Activated CD8-positive, alpha-beta T cell treated with anti-CD3 and anti-CD28 coated beads, Interleukin-2, amount 10 ng/mL, durations not matched to agents 7 days and 5 days (primary cell): ENCODE measurements at places on chromosomes 3 and 15.

DNA sequence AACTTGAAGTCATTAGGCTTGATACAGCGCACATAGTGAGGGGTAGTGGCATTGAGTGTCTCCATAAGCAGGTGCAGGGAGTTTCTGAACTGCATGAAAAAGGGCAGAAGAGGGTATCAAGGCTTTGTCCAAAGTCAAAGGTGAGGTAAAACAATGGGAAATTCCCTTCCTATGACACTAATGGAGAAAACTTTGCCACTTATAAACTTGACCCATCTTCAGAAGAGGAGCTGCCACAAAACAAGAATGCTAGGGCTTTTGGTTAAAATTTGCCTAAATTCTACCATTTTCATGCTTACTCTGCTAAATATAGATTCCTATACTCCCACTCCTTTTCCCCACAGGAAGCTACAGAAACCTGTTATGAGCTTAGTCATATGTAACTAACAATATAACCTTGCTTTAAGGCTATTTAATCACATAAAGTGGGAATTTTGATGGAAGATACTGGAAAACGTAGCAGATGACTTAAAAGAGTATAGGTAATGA lies 87.5 kb upstream of the MYO5C start:
- peaks cover 32% of the 10 kb centered on the region for H3K36me3 ChIP-seq
- no peak overlapping the region for H3K27ac ChIP-seq
- no peaks in the 10 kb centered on the region for H3K27me3 ChIP-seq
- no peak for DNase-seq

DNA sequence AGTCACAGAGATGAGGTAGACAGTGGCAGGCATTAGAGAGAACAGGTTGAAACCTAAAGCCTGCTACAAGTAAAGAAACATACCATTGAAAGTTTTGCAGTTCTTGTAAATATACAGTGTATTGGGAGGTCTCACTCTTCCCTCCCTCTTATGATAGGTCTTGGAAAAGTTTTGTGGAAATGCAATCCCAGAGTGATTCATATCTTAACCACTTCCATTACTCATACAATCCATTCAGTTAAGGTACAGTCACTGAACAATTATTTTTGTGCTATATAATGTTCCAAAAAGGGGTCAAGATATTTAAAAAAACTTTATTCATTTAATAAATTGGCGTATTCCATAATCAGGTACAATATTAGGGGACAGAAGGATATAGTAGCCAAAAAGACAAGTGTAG lies 737.7 kb upstream of the ALCAM start:
- H3K27ac ChIP-seq = no peak overlapping the region
- H3K36me3 ChIP-seq = no peaks in the 10 kb centered on the region
- H3K4me1 ChIP-seq = no peaks in the 10 kb centered on the region
- H3K27me3 ChIP-seq = no peaks in the 10 kb centered on the region

GRCh38 chr15:60259469-60259868 lies 138.3 kb downstream of the ANXA2 start:
- no peak for DNase-seq
- peaks cover 28% of the 10 kb centered on the region for H3K27me3 ChIP-seq
- no peak overlapping the region for H3K4me3 ChIP-seq
- H3K4me1 ChIP-seq = peaks cover 8% of the 10 kb centered on the region

- H3K27ac ChIP-seq = no peak overlapping the region
- no peaks in the 10 kb centered on the region for H3K27me3 ChIP-seq
- no peak for DNase-seq
- peaks cover 28% of the 10 kb centered on the region for H3K36me3 ChIP-seq
- H3K4me1 ChIP-seq = no peaks in the 10 kb centered on the region
These were observed 87.0 kb upstream of the MYO5C start for GRCh38 chr15:52382647-52383046.

- H3K4me1 ChIP-seq = peaks cover 6% of the 10 kb centered on the region
- no peak for DNase-seq
- H3K27me3 ChIP-seq = no peaks in the 10 kb centered on the region
- no peaks in the 10 kb centered on the region for H3K36me3 ChIP-seq
- H3K4me3 ChIP-seq = no peak overlapping the region
- no peak overlapping the region for H3K27ac ChIP-seq
These were observed 412.9 kb downstream of the TIGIT start for GRCh38 chr3:114706591-114707232.

GRCh38 chr15:99976811-99977271 lies 243.6 kb upstream of the LYSMD4 start:
- H3K27me3 ChIP-seq = no peaks in the 10 kb centered on the region
- H3K36me3 ChIP-seq = no peaks in the 10 kb centered on the region
- no peak overlapping the region for H3K4me3 ChIP-seq
- no peak overlapping the region for H3K27ac ChIP-seq
- DNase-seq = no peak
- H3K4me1 ChIP-seq = no peaks in the 10 kb centered on the region

DNA sequence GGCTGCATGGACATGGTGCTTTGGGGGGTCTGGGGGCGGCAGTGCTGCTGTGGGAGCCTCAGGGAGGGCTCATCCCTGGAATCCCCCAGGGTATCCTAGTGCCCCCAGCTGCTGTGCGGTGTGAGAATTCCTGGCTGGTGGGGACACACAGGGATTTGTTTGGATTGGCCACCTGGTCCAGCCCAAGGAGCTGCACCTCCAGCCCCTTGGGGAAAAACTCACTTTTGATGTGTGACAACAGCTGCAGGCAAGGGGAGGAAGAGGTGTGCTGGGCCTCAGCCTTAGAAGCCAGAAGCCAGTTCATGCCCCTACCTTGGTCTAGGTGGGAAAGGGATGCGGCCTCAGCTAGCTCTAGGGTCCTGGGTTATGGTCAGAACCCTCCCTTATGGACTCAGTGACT lies 8.4 kb upstream of the COMMD4 start:
- no peak for DNase-seq
- H3K4me1 ChIP-seq = no peaks in the 10 kb centered on the region
- no peaks in the 10 kb centered on the region for H3K36me3 ChIP-seq
- H3K27me3 ChIP-seq = peaks cover 4% of the 10 kb centered on the region

- peaks cover 8% of the 10 kb centered on the region for H3K27me3 ChIP-seq
- no peak overlapping the region for H3K27ac ChIP-seq
- no peaks in the 10 kb centered on the region for H3K36me3 ChIP-seq
- no peak overlapping the region for H3K4me3 ChIP-seq
These were observed 8.5 kb downstream of the BFSP2 start for GRCh38 chr3:133408366-133408765.

- no peak overlapping the region for H3K4me3 ChIP-seq
- no peak overlapping the region for H3K27ac ChIP-seq
- peaks cover 2% of the 10 kb centered on the region for H3K4me1 ChIP-seq
- peaks cover 24% of the 10 kb centered on the region for H3K36me3 ChIP-seq
- H3K27me3 ChIP-seq = no peaks in the 10 kb centered on the region
- no peak for DNase-seq
These were observed 8.3 kb downstream of the ACKR4 start for GRCh38 chr3:132605374-132605792.

GRCh38 chr15:48925714-48926223 lies 38.0 kb downstream of the SHC4 start:
- no peak for DNase-seq
- peaks cover 32% of the 10 kb centered on the region for H3K4me1 ChIP-seq
- H3K36me3 ChIP-seq = no peaks in the 10 kb centered on the region

DNA sequence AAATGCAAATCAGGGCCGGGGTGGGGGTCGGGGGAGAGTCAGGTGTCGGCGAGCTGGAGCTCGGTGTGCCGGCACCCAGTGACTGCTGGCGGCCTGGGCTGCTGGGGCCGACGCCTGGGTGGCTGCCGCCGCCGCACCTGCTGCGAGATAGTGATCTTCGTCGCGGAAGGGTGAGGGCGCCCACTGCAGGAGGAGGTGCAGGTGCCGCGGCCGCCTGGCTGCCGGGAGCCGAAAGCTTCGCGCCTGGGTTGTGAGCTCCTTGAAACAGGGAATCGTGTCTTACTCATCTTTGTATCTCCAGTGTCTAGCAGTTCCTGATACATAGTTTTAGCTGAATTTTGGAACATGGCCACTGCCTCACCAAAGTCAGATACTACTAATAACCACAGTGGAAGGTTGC lies 64.0 kb upstream of the CPOX start:
- no peak overlapping the region for H3K27ac ChIP-seq
- no peaks in the 10 kb centered on the region for H3K36me3 ChIP-seq
- peaks cover 3% of the 10 kb centered on the region for H3K4me1 ChIP-seq
- no peak overlapping the region for H3K4me3 ChIP-seq
- DNase-seq = peak; percentile 64
- peaks cover 26% of the 10 kb centered on the region for H3K27me3 ChIP-seq

- no peak overlapping the region for H3K27ac ChIP-seq
- H3K4me1 ChIP-seq = peaks cover 35% of the 10 kb centered on the region
- no peak overlapping the region for H3K4me3 ChIP-seq
- DNase-seq = peak; percentile 17
- no peaks in the 10 kb centered on the region for H3K27me3 ChIP-seq
These were observed 52.2 kb upstream of the HEG1 start for GRCh38 chr3:125107861-125108567.

DNA sequence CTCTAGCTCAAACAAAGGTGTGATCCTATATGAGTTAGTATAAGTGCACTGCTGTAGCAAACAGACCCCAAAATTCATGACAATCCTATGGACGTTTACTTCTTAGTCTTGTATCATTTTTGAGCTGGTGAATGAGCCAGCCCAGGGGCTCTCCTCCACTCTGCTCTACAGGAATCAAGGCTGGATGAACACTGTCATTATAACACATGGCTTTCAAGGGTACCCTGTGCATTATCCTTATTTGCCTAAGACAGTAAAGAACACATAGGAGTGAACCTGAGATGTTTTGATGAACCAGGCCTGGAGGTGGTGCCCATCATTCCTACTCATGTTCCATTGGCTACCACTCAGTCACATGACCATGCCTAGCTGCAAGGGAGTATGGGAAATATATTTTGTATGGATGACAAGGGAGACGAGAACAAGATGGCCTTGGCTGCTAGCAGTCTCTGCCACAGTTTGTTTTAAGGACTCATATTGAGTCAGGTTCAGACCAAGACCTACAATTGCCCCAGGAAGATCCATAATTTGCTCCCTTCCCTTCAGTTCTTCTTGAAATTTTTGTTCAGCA lies 107.4 kb upstream of the HES1 start:
- no peak overlapping the region for H3K4me3 ChIP-seq
- H3K27ac ChIP-seq = no peak overlapping the region
- H3K27me3 ChIP-seq = peaks cover 7% of the 10 kb centered on the region
- no peak for DNase-seq
- H3K36me3 ChIP-seq = no peaks in the 10 kb centered on the region
- H3K4me1 ChIP-seq = no peaks in the 10 kb centered on the region

GRCh38 chr15:88476635-88477060 lies 9.1 kb downstream of the MRPS11 start:
- no peak overlapping the region for H3K4me3 ChIP-seq
- H3K36me3 ChIP-seq = peaks cover 35% of the 10 kb centered on the region
- no peaks in the 10 kb centered on the region for H3K4me1 ChIP-seq
- DNase-seq = peak; percentile 37
- no peak overlapping the region for H3K27ac ChIP-seq

DNA sequence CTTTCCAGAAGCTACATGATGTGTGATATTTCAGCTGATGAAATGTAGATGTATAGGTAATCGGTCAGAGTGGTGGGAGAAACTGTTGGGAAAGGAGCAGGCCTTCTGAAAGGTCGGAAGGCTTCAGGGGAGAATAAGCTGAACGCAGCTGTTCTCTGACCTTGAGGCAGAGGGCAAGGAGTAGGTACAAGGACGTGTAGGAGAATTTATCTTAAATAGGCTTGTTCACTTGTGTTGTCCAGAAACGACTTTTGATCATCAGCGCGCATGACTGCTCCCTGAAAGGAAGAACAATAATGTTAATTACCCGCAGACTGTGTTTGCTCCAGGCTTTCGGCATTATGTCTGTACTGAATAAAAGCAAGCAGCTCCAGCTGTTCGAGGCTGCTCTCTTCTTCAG lies 39.6 kb downstream of the GPR160 start:
- H3K27me3 ChIP-seq = no peaks in the 10 kb centered on the region
- no peak for DNase-seq
- H3K27ac ChIP-seq = no peak overlapping the region
- H3K4me3 ChIP-seq = no peak overlapping the region

- H3K4me3 ChIP-seq = no peak overlapping the region
- peaks cover 20% of the 10 kb centered on the region for H3K4me1 ChIP-seq
- H3K36me3 ChIP-seq = peaks cover 16% of the 10 kb centered on the region
- no peaks in the 10 kb centered on the region for H3K27me3 ChIP-seq
- H3K27ac ChIP-seq = no peak overlapping the region
- DNase-seq = no peak
These were observed 423.8 kb upstream of the CFAP20DC start for GRCh38 chr3:59473636-59474035.

GRCh38 chr15:68003297-68003696 lies 50.8 kb upstream of the PIAS1 start:
- H3K27me3 ChIP-seq = no peaks in the 10 kb centered on the region
- no peaks in the 10 kb centered on the region for H3K4me1 ChIP-seq
- no peak overlapping the region for H3K27ac ChIP-seq
- H3K36me3 ChIP-seq = peaks cover 3% of the 10 kb centered on the region
- no peak overlapping the region for H3K4me3 ChIP-seq

DNA sequence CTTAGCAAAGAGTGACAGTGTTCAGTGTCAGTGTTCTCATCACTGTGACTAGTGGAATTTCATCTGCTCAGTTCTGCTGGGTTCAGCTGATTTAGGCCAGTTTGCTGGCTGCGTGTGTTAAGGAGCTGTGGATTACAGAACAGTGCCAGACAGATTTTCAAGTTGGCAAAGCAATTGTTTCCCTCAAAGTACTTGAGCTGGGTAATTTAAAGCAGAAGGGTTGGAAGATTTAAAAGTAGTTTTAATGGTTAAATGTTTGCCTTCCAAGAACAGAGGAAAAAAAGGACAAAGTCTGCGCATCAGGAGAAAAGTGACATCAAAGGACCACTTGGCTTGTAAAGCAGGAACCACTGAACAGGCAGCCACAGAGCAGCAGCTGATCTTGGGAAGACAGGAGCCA lies 8.7 kb downstream of the ESYT3 start:
- no peak overlapping the region for H3K27ac ChIP-seq
- no peak overlapping the region for H3K4me3 ChIP-seq
- H3K36me3 ChIP-seq = no peaks in the 10 kb centered on the region
- H3K27me3 ChIP-seq = peaks cover 8% of the 10 kb centered on the region
- DNase-seq = no peak

- peaks cover 2% of the 10 kb centered on the region for H3K36me3 ChIP-seq
- H3K27ac ChIP-seq = no peak overlapping the region
- no peak overlapping the region for H3K4me3 ChIP-seq
- H3K27me3 ChIP-seq = no peaks in the 10 kb centered on the region
- DNase-seq = no peak
- no peaks in the 10 kb centered on the region for H3K4me1 ChIP-seq
These were observed 4.7 kb upstream of the HTR3E start for GRCh38 chr3:184092199-184092598.

DNA sequence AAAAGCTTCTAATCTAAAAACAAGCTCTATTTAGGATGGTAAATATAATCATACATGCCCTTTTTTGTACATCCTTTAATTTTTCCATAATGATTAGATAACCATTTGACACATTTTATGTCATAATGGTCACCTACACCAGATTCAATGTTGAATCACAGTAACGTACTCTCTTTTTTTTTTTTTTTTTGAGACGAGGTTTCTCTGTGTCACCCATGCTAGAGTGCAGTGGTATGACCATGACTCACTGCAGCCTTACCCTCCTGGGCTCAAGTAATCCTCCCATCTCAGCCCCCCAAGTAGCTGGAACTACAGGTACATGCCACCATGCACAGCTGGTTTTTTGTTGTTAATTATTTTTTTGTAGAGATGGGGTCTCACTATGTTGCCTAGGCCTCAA lies 49.2 kb downstream of the PROS1 start:
- no peak for DNase-seq
- no peak overlapping the region for H3K27ac ChIP-seq
- H3K36me3 ChIP-seq = no peaks in the 10 kb centered on the region
